ENCODE measurements at places on chromosomes 12 and 14. TPM values are rescaled to one million over a fixed set of nuclear protein-coding genes. Genes with fewer than 3 reads are reported as not detected.
A peak's percentile ranks its signal among the peaks of the same experiment; 100 is the strongest.

DNA sequence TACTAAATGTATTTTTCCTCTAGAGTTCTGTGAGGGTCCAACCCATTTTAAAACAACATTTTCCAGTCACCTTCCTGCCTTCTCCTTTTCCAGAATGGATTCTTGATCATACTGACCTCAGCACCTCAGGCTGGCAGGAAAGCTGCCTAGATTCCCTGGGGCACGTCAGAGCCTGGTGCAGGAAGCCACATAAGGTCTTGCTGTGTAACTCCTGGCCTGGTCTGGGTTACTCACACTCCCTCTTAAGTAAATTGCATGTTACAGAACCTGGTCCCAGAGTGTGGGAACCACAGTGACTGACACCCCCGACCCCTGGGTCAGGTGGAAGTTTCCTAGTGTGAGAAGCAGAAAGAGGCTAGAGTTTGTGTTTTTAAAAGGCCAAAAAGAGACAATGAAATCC, 209.8 kb downstream of the SPTSSA start:
- no peak for DNase-seq
- no peaks in the 10 kb centered on the region for H3K4me1 ChIP-seq
- no peak overlapping the region for H3K27ac ChIP-seq

DNA sequence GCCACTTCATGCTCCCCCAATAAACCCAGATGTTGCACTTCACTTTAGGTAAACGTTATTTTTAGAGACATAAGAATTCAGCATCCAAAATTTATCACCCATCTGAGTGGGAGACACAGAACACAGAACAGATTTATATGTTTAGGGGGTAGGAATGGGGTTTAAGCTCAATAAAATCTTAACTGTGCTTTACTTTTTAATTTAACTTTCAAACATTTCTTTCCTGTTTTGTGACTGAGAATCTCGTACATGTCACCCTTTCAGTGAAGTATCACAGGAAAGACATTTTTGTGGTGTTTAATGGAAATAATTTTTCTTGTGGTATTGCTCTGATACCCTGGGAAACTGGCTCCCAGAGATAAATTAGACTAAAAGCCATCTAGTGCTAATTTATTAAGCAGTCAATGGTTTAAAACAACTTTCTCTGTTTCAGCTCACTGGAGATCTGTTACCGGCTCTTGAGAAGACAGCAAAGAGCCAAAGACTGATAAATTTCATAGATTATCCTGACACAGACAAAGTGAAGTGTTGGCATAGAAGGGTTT, 148.0 kb upstream of the BMP4 start:
- H3K27ac ChIP-seq: no peak overlapping the region
- no peak overlapping the region for H3K4me3 ChIP-seq
- no peaks in the 10 kb centered on the region for H3K36me3 ChIP-seq
- no peaks in the 10 kb centered on the region for H3K4me1 ChIP-seq
- DNase-seq: no peak
- H3K27me3 ChIP-seq: no peaks in the 10 kb centered on the region

DNA sequence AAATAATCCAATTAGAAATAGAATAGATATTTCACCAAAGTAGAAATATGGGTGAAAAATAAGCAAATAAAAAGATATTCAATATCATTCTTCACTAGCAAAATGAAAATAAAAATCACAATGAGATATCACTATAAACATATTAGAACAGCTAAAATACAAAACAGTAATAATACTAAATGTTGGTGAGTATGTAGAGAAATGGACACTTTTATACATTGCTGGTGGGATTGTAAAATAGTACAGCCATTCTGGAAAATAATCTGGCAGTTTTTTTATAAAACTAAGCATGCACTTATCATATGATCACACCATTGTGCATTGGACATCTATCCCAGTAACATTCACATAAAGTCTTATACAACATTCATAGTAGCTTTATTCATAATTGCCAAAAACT, 320.2 kb upstream of the OR4E1 start:
- H3K36me3 ChIP-seq: no peaks in the 10 kb centered on the region
- no peak for DNase-seq
- no peaks in the 10 kb centered on the region for H3K4me1 ChIP-seq
- H3K4me3 ChIP-seq: no peak overlapping the region

- no peak overlapping the region for H3K4me3 ChIP-seq
- H3K36me3 ChIP-seq: no peaks in the 10 kb centered on the region
- H3K4me1 ChIP-seq: peaks cover 13% of the 10 kb centered on the region
Measured at GRCh38 chr14:52934762-52935161, 16.1 kb downstream of the FERMT2 start.

- peaks cover 3% of the 10 kb centered on the region for H3K27me3 ChIP-seq
- no peak overlapping the region for H3K4me3 ChIP-seq
- H3K36me3 ChIP-seq: no peaks in the 10 kb centered on the region
- no peak overlapping the region for H3K27ac ChIP-seq
Measured at GRCh38 chr12:129083121-129083840, 230.0 kb downstream of the GLT1D1 start.

- H3K27ac ChIP-seq: no peak overlapping the region
Measured at GRCh38 chr12:77152623-77153193, 87.3 kb upstream of the E2F7 start.

DNA sequence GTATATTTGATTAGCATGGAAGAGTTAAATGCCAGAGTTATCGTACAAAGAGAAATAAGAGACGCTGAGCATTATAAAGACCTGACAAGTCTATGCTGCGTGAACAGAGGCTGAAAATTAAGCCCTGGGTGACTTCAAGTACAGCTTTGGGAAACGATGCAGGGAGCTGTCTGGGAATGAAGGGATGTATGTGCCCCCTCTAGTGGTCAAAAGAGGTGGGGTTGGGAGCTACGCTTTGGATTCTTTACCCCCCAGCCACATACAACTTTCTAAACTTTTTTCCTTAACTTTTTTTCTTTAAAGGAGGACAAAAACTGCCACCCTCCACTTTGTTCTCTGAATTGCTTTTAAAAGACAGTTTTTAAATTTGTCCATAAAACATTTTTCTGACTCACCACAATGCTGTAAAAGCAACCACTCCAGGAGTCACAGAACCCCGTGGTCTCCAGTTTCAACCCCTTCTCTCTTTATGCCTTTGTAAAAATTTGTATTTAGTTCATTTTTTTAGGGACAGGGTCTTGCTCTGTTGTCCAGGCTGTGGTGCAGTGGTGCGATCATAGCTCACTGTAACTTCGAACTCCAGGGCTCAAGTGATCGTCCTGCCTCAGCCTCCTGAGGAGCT, 59.4 kb downstream of the ZNF664 start:
- no peaks in the 10 kb centered on the region for H3K4me1 ChIP-seq
- H3K27ac ChIP-seq: no peak overlapping the region
- peak; percentile 53 for DNase-seq
- H3K4me3 ChIP-seq: no peak overlapping the region

DNA sequence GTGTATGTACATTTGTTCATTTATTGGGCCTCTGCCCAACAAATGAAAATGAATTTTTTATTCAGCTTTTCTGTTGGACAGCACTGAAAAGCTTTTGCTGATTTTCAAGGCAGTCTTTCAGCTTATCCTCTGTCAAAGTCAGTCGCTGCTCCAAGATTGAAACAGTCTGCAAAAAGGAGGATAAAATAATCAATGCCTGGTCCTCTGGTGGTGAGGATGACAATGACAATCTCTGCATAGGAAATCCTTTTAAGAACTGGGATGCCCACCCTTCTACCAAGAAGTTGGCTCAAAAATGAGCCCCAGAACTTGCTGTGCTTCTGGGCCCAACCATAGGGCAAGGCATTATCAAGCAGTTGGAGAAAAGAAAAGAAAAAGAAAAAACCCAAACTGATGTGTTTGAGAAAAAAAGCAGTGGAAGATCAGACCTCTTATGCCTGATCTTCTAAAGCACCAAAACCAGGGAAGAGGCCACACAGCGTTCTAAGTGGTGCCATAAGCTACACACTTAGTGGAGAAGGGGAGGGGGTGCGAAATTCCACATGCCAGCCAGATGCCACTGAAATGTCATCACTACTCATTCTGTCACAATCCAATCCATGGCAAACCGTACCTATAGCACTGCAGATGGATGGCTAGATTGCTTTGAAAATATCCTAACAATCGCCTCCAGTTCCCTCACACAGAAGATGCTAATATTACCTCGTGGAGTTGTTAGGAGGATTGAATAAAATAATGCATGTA, 69.0 kb upstream of the DUSP6 start:
- no peak overlapping the region for H3K4me3 ChIP-seq
- H3K27me3 ChIP-seq: no peaks in the 10 kb centered on the region
- H3K36me3 ChIP-seq: no peaks in the 10 kb centered on the region

- no peaks in the 10 kb centered on the region for H3K36me3 ChIP-seq
- H3K27ac ChIP-seq: peak overlapping the region; percentile 94
- peaks cover 21% of the 10 kb centered on the region for H3K4me1 ChIP-seq
- DNase-seq: no peak
- H3K4me3 ChIP-seq: peak overlapping the region; percentile 99
- no peaks in the 10 kb centered on the region for H3K27me3 ChIP-seq
Measured at GRCh38 chr14:63726499-63726898, 1.4 kb downstream of the SGPP1 start.

GRCh38 chr12:9751204-9752144, 9.2 kb downstream of the CD69 start:
- H3K27ac ChIP-seq: no peak overlapping the region
- no peaks in the 10 kb centered on the region for H3K27me3 ChIP-seq
- no peak overlapping the region for H3K4me3 ChIP-seq
- H3K4me1 ChIP-seq: peaks cover 4% of the 10 kb centered on the region
- no peak for DNase-seq
- no peaks in the 10 kb centered on the region for H3K36me3 ChIP-seq

- H3K27ac ChIP-seq: no peak overlapping the region
- no peaks in the 10 kb centered on the region for H3K27me3 ChIP-seq
- H3K4me3 ChIP-seq: no peak overlapping the region
- no peaks in the 10 kb centered on the region for H3K4me1 ChIP-seq
- no peak for DNase-seq
- H3K36me3 ChIP-seq: no peaks in the 10 kb centered on the region
Measured at GRCh38 chr12:85573635-85574214, 262.5 kb downstream of the RASSF9 start.

GRCh38 chr12:26631846-26632245, 201.1 kb downstream of the ITPR2 start:
- DNase-seq: no peak
- no peaks in the 10 kb centered on the region for H3K36me3 ChIP-seq
- peaks cover 7% of the 10 kb centered on the region for H3K4me1 ChIP-seq

DNA sequence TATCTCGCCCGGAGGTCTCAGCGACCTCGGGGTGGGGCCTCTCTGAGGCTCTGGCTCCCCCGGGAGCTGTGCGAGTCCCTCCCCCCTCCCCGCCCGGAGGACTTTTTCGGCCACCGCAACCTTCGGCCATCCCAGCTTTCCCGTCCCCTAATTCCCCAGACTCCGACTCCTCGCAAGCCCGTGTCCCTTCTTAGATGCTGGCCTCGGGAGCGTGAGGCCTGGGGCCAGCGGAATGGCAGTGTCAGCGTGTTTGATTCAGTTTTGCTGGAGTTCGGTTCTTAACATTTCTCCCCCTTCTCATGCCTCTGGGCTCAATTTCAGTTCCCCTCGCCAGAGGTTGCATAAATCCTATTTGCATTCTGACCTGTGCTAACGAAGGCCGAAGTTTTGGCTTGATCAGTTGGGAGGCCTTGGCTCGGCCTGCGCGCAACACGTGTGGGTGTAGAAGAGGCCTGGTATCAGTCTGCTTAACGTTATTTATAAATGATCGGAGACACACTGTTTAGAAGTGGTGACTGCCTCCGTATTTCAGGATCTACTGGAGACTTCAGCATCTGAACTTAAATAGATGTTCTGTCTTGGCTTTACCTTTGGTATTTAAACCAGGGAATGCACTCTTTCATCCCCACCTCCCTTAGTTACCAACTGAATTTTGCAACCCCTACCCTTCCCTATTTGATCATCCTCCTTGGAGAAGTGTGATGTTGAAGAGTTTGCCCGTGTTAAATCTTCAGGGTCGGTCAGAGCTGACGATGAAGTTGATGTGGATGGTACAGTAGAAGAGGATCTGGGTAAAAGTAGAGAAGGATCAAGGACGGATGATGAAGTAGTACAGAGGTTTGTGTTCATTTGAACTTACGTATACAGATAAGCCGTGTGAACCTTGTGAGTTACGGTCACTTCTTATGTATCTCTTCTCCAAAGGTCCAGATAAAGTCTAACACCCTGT, 851 bp downstream of the HSP90B1 start:
- H3K36me3 ChIP-seq: no peaks in the 10 kb centered on the region
- H3K27ac ChIP-seq: peak overlapping the region; percentile 91
- H3K4me3 ChIP-seq: peak overlapping the region; percentile 65
- peaks cover 55% of the 10 kb centered on the region for H3K4me1 ChIP-seq
- no peaks in the 10 kb centered on the region for H3K27me3 ChIP-seq

DNA sequence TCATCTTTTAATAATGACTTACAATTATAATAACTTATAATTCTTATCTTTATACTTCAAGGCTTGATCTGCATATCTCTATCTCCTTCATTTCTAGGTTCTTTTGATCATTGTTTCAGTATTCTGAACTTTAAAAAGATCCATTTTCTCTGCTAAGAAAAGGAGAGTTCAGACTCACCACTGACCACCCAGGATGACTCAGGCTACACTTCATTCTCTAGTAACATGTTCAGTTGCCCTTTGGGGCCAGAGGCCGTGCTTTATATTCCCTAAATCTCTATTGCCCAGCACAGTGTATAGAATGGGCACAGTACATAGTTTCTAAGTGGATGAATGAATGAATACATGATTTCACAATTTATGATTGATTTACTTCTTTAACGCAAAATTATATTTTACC, 268.7 kb downstream of the AKAP6 start:
- no peaks in the 10 kb centered on the region for H3K27me3 ChIP-seq
- H3K36me3 ChIP-seq: no peaks in the 10 kb centered on the region
- H3K4me3 ChIP-seq: no peak overlapping the region
- H3K27ac ChIP-seq: no peak overlapping the region
- DNase-seq: no peak
- no peaks in the 10 kb centered on the region for H3K4me1 ChIP-seq

DNA sequence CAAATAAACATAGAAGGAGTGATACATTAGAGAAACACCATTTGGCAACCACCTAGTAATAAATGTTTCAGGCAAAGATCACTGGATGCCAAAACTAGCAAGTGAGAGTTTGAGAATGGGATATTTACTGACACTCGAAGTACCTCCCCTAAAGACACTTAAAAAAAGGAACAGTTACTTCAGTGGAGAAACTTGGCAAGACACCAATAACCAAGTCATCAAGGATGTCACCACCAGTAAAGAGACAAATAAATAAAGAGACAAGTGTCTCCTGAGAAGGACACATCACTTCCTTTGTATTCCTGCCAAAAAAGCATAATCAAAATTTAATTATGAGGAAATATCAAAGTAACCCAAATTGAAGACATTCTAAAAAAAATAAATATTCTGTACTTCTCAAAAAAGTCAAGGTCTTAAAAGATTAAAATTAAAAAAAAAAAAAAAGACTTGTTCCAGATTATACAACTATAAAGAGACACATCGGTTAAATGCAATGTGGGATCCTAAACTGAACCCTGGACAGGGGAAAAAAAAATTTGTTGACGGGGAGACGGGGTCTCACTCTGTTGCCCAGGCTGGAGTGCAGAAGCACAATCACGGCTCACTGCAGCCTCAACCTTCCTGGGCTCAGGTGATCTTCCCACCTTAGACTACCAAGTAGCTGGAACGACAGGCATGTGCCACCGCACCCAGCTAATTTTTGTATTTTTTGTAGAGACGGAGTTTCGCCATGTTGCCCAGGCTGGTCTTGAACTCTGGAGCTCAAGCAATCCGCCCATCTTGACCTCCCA, 26.4 kb downstream of the TM7SF3 start:
- DNase-seq: peak; percentile 15
- no peak overlapping the region for H3K4me3 ChIP-seq
- no peak overlapping the region for H3K27ac ChIP-seq
- no peaks in the 10 kb centered on the region for H3K27me3 ChIP-seq

TAS2R13 gene
- 3.1 TPM for total RNA-seq

TAS2R9 gene
- not detected for total RNA-seq

MDGA2 gene
- not detected for total RNA-seq

SVOP gene
- total RNA-seq: not detected

GDF3 gene
- not detected for total RNA-seq

WNT5B gene
- not detected for total RNA-seq

CTSG gene
- not detected for total RNA-seq

KRT82 gene
- not detected for total RNA-seq

HOTAIR gene
- total RNA-seq: not detected

YARS2 gene
- total RNA-seq: 8.6 TPM

CELA1 gene
- total RNA-seq: not detected

Data from body of pancreas (tissue), 4 donors.